HS-27A (cell line): ENCODE measurements at places on chromosomes 2 and 18.

- DNase-seq: no peak
These were observed 189.5 kb downstream of the TFCP2L1 start for GRCh38 chr2:121095257-121096080.

GRCh38 chr2:235384624-235385023 lies 109.2 kb upstream of the AGAP1 start:
- DNase-seq: no peak

GRCh38 chr2:152525277-152525838 lies 190.4 kb downstream of the FMNL2 start:
- no peak for DNase-seq

GRCh38 chr2:38876407-38876806 lies 631 bp downstream of the MORN2 start:
- no peak for DNase-seq

GRCh38 chr2:216698895-216699294 lies 3.5 kb upstream of the IGFBP5 start:
- no peak for DNase-seq

DNA sequence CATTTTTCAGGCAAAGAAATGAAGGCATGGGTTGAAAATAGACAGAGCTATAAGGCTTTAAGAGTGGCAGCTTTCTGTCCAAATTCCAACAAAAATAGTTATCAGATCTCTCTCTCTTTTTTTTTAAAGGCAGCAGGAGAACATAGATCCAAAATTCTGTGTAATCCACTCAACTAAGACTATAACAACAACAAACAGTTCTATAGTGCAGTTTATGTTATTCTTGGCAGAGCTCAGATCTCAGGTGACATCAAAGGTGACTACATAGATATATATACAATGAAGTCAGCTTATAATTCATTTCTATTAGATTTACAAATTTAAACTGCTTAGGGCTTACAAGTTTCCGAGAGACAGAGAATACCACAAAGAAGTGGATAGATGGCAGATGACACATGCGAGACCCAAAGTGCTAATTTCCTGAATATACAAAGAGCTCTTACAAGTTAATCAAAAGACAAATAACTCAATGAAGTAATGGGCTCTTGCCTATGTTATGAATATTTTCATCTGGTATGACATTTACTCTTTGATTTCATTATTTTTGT lies 223.2 kb downstream of the BCL2 start:
- no peak for DNase-seq

DNA sequence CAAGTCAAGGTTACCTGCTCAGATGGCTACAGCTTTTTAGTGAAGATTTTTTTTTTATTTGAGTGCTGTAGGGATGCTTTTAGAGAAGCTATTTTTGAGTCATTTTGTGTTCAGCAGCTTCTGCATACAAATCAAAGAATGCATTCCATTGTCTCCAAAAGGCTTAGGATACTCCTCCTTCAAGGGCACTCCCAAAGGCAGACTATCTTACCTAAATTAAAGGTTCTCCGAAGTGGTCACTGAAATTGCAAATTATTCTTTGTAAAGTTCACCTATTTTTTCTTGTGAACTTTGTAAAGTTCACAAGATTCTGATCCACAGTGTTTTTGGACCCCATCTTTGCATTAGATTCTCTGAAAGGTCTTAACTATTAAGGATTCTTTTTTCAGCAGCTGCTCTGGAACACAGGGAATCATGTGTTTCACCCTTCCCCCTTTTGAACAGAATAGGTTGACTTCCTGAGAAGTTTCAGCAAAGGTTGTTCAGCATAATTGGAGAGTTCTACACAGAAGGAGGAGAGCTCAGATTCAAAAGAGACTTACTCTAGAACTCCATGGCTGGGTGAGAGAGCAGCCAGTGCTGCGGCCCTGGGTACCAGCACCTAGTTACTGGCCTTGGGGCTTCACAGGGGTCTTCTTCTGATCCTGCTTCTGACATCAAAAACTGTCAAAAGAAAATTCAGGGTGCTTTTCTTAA lies 14.5 kb downstream of the CLIP4 start:
- DNase-seq: no peak
